ENCODE measurements at places on chromosomes 12 and 14.

DNA sequence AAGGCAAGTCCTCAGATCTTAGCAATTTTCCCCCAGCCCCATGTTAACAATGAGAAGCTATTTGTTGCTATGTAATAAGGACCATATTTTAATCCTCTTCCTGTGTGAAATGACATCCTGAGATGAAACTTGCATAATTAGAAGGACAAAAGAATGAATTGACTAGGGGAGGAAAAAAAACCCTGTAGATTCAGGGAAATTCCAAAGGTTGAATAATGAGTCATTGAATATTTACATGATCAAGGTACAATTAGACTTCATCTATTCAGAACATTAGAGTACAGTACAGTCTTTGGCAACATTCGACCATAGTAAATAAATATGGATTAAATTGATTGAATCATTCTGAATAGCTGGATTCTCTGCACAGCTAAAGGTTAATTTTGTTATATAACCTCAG, 9.4 kb downstream of the MYBPC1 start:
- DNase-seq = no peak

- DNase-seq = no peak
These were observed 208.7 kb upstream of the BCL2L14 start for GRCh38 chr12:11861864-11862600.

DNA sequence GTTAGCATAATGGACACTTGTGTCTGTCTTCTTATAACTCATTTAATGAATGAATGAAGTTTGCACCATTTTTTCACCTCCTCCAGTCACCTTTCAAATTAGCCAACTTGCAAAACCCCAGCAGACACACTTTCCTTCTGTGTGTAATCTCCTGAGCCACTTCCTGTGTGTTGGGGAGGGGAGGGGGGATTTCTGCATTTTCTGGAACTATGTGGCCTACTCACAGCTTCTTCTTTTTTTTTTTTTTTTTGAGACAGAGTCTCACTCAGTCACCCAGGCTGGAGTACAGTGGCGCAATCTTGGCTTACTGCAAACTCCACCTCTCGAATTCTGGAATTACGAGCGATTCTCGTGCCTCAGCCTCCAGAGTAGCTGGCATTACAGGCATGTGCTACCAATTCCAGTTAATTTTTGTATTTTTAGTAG, 4.1 kb upstream of the SERPINA1 start:
- no peak for DNase-seq

- DNase-seq = no peak
These were observed 26.8 kb upstream of the CLEC2D start for GRCh38 chr12:9642606-9643265.

DNA sequence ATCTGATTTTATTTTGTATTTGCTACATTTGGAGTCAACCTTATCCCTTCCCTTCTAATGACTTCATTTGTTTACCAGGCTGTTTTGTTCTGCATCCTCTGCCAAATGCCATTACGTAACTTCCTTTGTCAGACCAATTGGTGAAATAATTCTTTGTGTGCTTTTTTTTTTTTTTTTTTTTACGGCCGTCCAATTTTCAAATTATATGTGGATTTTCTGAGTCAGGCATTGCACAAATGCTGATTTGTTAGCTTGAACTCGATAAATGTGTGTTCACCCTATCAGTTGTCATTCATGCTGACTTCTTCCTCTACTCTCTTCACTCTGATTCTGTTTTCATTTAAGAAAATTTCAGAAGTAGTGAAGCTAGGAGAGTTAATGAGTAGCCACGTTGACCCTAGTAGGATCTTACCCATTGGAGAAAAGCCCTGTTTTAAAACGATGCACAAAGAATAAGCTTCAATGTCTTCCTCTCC, 386.2 kb downstream of the DIO2 start:
- no peak for DNase-seq

DNA sequence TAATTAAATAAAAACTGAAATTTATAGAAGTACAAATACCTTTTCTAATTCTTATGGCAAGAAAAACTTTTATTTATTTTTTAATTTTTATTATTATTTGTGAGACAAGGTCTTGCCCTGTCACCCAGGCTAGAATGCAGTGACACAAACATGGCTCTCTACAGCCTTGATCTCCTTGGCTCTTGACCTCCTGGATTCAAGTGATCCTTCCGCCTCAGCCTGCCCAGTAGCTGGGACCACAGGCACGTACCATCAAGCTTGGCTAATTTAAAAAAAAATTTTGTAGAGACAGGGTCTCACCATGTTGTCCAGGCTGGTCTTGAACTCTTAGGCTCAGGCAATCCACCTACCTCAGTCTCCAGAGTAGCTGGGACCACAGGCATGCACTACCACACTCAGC, 47.4 kb downstream of the COCH start:
- DNase-seq = no peak

DNA sequence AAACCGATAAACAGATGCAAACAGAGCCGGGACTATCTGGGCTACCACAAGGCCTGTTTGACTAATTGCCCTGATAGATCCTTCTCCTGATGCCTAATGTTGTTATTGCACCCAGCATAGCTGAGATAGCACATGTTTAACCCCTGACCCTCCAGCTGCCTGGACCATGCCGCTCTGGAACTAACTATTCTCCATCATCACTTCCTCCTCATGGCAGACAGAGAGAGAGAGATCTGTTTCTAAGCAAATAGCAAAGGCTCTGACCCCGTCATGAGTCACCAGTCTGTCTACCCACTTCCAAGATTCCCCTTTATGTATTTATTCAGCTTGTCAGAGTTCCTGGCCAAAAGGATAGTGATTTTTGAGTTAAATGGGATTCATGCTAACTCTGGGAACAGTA, 58.2 kb upstream of the FLRT2 start:
- no peak for DNase-seq

GRCh38 chr12:27975222-27976136, 2.9 kb upstream of the PTHLH start:
- DNase-seq = no peak

GRCh38 chr12:105820429-105821125, 318.2 kb downstream of the NUAK1 start:
- DNase-seq = no peak

DNA sequence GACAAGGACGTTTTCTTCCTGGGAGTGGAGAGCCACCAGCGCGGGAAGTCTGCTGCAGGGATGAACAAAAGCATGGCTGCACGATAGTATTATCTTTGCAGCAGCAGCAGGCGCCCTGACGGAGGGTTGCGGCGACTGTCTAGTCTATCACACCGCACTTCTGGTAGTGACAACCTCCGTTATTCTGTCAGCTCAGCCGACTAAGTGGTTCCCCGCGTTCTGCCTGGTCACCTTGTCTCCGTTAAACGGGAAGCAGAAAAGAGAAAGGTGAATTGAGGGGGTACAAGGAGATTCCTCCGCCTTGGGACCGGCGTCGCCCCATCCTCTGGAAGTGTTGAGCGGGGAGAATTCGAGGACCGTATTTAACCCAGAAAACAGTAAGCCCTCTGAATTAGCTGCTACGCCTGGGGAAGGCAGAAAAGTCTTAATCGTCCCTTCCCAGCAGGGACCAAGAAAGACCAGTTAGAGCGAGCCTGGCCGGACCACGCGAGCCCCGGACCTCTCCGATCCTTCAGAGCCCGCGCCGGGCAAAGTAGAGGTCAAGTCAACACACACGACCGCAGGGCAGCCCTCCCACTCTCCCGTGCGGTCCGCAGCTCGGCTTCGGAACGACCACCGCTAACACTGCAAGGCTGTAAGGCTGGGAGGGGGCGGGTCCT, 536 bp upstream of the DAAM1 start:
- DNase-seq = peak; percentile 18

GRCh38 chr12:49538510-49539403, at the start of gene KCNH3:
Gene KCNH3 (plus strand): TSS chr12:49539030. CDS start chr12:49539417, 387 bp downstream.
- DNase-seq = peak; percentile 87

DNA sequence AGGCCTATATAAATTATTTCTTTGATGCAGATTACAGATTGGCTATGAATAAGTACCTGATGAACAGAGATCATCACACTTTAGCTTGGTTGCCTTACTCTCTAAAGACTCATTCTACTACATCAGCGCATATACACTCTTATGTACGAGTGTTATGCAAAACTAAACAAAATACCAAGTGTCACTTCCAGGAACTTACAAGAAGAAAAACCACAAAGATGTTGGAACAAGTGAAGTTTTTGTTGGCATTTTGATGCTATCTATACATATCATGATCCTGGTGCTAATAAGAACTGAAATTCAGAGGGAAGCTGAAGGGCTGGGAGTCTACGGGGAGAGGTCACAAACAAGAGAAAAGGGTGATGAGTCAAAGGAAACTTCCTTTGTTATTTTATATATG, 47.9 kb upstream of the CERS5 start:
- no peak for DNase-seq

GRCh38 chr14:72780751-72781150, 113.2 kb downstream of the DPF3 start:
- DNase-seq = no peak

DNA sequence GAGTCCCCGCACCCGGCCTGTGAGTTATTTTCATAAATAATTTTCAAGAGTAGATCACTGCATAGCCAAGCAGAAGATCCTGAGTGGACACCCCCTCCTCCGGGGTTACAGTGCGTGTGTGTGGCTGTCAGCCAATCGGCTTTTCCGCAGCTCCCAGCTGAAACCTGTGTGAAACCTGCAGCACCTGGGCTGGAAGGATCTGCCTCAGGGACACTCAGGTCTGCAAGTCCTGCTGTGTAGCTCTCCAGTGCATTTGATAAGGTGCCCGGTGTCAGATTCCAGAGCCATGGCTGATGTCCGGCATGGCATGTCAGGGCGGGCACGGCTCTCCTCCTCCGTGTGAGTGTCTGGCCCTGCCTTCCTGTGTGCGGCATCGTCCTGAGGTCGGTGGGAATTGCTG, 124.8 kb downstream of the GLT1D1 start:
- DNase-seq = no peak

DNA sequence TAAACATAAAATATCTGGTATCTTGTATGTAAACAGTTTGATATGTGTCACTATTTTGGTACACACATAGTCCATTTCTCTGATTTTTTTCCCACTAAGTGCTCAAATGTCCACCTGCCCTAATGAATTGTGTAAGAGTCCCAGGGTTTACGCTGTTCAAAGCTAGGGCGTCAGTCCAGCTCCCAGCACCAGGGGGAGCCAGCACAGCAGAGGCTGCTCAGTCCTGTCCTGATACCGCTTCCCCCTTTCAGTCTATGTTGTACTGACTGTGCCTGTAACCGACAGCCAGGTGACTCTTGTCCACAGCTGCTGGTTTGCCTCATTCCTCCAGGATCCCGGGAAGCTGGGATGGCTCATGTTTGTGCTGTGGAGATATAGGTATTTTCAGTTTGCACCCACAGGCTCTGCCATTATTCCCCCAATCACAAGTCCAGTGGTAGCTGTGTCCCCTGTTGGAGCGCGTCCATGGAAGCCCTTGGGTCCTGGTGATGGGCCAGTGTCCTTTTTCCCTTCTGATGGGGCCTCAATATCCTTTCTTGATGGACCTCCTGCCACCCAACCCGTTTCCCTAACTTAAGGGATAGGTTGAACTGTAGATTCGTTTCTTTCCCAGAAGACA, 242.0 kb downstream of the NEDD1 start:
- peak; percentile 17 for DNase-seq

DNA sequence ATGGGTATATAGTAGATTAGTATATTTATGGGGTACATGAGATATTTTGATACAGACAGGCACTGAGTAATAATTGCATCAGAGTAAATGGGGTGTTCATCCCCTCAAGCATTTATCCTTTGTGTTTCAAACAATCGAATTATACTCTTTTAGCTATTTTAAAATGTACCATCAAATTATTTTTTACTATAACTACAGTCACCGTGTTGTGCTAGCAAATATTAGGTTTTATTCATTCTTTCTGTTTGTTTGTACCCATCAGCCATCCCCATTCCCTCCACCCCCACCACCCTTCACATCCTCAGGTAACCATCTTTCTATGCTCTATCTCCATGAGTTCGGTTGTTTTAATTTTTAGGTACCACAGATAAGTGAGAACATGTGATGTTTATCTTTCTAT, 115.8 kb downstream of the NUBPL start:
- DNase-seq = no peak

GRCh38 chr12:104197264-104197663, 18.3 kb upstream of the TXNRD1 start:
- DNase-seq = no peak

DNA sequence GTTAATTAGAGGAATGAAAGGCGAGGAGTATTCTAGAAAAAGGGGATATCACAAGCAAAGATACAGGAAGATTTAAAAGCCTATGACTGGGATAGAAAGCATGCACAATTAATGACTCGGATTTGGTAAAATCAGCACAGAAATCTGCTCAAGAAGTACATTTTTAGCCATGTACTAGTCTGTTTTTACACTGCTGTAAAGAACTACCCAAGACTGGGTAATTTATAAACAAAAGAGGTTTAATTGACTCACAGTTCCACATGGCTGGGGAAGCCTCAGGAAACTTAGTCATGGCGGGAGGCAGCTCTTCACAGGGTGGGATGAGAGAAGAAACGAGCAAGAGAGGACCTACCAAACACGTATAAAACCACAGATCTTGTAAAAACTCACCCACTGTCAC, 716.3 kb upstream of the MDGA2 start:
- DNase-seq = no peak

GRCh38 chr12:51070004-51070403, 13.4 kb downstream of the CSRNP2 start:
- no peak for DNase-seq

DNA sequence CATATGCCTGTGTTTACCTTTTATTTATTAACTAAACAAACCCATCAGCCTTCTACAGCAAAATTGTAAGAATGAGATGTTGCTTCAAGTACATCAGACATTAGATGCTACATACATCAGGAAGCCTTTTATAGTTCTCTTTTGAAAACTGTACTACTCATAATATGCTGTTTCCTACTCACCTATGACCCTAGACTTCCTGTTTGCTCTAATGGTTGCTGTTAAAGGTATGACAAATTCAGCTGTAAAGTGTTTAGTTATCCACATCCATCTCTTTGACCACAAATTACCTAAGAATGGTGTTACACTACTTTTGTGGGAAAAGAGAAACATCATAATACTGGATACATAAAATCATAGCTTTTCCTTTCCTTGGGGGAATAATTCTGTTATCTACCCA, 220.0 kb downstream of the RAD51B start:
- no peak for DNase-seq

GRCh38 chr12:122866950-122867607, 28.8 kb downstream of the VPS37B start:
- no peak for DNase-seq

GRCh38 chr14:103527408-103528145, 1.4 kb upstream of the TRMT61A start:
- DNase-seq = no peak

DNA sequence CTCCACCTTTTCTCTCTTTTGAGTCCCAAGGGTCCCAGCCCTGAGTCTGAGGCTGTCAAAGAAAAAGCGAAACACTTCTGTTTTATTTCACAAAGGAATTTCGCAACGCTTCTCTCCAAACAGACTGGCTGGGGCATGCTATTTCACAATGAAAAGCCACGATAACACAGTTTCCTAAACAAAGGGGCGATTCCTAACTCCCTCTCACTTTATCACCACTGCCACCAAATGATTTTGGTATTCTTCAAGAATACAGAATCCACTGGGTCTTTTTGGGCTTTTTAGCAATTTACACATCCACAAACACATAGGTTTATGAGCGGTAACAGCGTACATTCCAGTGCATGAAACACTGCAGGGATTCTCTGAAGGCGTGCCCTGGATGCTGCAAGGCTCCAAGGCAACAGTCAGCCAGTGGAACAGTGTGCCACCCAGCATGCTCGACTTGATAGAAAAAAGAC, 161.2 kb downstream of the DAD1 start:
- DNase-seq = no peak

GRCh38 chr14:79568594-79568993, 642.7 kb downstream of the DIO2 start:
- DNase-seq = no peak
